ENCODE measurements at places on chromosomes 4 and X.

- DNase-seq, result no peak
Measured at GRCh38 chr4:62872856-62873255, 1536.4 kb downstream of the TECRL start.

- no peak for DNase-seq
Measured at GRCh38 chr4:164575861-164576260, 178.1 kb upstream of the SMIM31 start.

DNA sequence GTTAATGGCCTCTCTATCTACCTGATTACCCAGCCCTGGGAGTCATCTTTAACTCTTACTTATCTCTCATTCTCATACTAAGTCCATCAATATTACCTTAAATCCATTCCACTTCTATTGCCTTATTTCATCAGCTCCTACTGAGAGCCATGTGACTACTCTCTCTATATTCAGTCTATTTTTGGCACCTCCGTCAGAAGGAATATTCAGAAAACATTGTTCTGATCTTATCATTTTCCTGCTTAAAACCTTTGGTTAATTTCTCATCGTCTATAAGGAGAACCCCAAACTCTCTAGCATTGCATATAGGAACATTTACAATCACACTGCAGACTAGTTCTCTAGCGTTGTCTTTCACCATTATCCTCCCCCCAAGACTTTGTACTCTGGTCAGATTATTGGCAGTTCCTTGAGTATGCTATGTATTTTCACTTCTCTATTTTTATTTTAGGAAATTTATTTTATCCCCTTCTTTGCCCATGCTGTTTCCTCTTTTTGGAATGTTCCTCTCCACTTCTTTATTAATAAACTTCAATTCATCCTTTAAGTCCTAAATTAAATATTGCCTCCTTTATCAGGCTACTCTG, 13.7 kb upstream of the AMMECR1 start:
- no peak for DNase-seq

GRCh38 chr4:37970702-37971101, 10.5 kb downstream of the PTTG2 start:
- peak; percentile 62 for DNase-seq

GRCh38 chrX:45445745-45446412, 245.2 kb upstream of the DIPK2B start:
- no peak for DNase-seq

DNA sequence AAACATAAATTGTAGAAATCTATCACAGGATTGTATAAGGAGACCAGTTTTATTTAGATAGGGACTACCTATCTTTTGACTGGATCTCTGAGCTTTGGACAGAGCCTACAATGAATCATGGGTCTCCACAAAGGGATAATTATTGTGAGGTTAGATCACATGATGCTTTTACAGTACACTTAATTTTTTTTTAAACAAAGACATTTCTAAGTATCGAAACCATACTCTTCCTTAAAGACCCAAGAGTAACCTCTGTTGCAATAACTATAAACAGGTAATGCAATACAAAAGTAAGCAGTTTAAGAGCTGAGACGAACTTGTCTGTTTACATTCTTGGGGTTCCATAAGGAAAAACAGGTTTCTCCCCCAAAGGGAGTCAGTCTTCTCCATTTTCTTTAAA, 64.3 kb upstream of the GABRE start:
- DNase-seq, result no peak

- DNase-seq, result no peak
Measured at GRCh38 chr4:90979556-90979955, 852.4 kb downstream of the CCSER1 start.

DNA sequence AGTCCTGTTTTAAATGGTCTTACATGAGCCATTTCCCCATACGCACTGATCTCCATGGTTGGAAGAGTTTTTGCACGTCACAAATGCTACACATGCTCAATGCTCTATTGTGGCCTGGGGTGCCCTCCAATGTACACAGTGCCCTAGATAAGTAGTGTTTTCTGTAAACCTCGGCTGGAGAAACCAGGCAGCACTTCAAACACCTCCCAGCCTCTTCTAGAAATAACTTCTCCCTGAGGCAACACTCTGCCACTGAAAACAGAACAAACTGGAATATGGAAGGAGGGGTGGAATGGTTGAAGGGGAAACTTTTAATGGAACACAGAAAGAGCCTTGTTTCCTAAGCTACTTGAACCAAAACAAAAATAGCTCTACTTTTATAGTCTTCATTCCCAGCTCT, 123.9 kb upstream of the CBR4 start:
- no peak for DNase-seq

GRCh38 chrX:12548746-12549145, 242.5 kb upstream of the PRPS2 start:
- peak; percentile 35 for DNase-seq

DNA sequence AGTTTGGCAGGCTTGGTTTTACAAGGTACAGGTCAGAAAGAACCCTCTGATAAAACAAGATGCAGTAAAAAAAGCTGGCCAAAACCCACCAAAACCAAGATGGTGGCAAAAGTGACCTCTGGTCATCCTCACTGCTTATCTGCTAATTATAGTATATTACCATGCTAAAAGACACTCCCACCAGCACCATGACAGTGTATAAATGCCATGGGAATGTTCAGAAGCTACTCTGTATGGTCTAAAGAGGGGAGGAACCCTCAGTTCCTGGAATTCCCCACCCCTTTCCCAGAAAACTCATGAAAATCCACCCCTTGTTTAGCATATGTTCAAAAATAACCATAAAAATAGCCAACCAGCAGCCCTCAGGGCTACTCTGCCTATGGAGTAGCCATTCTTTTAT, 38.1 kb upstream of the CXCL13 start:
- DNase-seq, result no peak

- no peak for DNase-seq
Measured at GRCh38 chr4:1651609-1652008, 32.5 kb downstream of the FAM53A start.

All from MM.1S (cell line).